ENCODE measurements at places on chromosomes 16 and 17. TPM values are rescaled to one million over a fixed set of nuclear protein-coding genes. Genes with fewer than 3 reads are reported as not detected.

Gene ADCY9
- total RNA-seq, result 8.0 TPM

Gene MRTFB
- 12.4 TPM for total RNA-seq

Gene CES3
- total RNA-seq, result 1.5 TPM

Gene MRPL38
- 147 TPM for total RNA-seq

Gene GCGR
- total RNA-seq, result not detected

Gene ZPBP2
- total RNA-seq, result not detected

Gene DHX8
- 47.7 TPM for total RNA-seq

Gene EPOP
- total RNA-seq, result 13.5 TPM

Gene SLC43A2
- 8.0 TPM for total RNA-seq

Gene AURKB
- total RNA-seq, result 159 TPM

Gene CD2BP2
- total RNA-seq, result 63.4 TPM

Gene MSRB1
- 31.1 TPM for total RNA-seq

Gene WNT9B
- not detected for total RNA-seq

Gene CES5A
- not detected for total RNA-seq

Gene TRAPPC1
- total RNA-seq, result 369 TPM

Gene NGFR
- total RNA-seq, result 0.69 TPM

Gene ABCA6
- total RNA-seq, result 0.23 TPM

Gene HSD17B1
- total RNA-seq, result 1.1 TPM

Gene ITGAX
- total RNA-seq, result 1.2 TPM

Gene PARD6A
- total RNA-seq, result 1.7 TPM

Gene CA7
- not detected for total RNA-seq

Gene CA4
- total RNA-seq, result not detected

Gene FNDC8
- 0.07 TPM for total RNA-seq

Gene TNRC6A
- 23.2 TPM for total RNA-seq

Gene TPSD1
- not detected for total RNA-seq

Gene MYH13
- not detected for total RNA-seq

Gene PLD6
- 7.6 TPM for total RNA-seq

Gene PITPNC1
- total RNA-seq, result 13.6 TPM

Gene TBC1D3K
- not detected for total RNA-seq

Gene MPP3
- total RNA-seq, result 17.4 TPM

Gene SOST
- total RNA-seq, result not detected

Gene RAP1GAP2
- total RNA-seq, result 20.2 TPM

Gene SLC6A4
- total RNA-seq, result not detected

Gene NOXO1
- 0.16 TPM for total RNA-seq

Gene RBFOX1
- not detected for total RNA-seq

Gene SOCS7
- 18.2 TPM for total RNA-seq

Gene OTOP3
- total RNA-seq, result not detected

Gene KLHL10
- total RNA-seq, result 0.08 TPM

Gene CHRNE
- total RNA-seq, result 0.15 TPM

Gene SEZ6L2
- total RNA-seq, result 20.5 TPM

Gene TMEM88
- 0.43 TPM for total RNA-seq

Gene RASL10B
- total RNA-seq, result 0.09 TPM

Gene TEKT3
- not detected for total RNA-seq

Gene GPR179
- 0.05 TPM for total RNA-seq

Gene CACNG1
- total RNA-seq, result not detected

Gene UBE2Z
- total RNA-seq, result 125 TPM

Gene RRAD
- 12.1 TPM for total RNA-seq

Gene KRTAP9-7
- total RNA-seq, result not detected

Gene MC1R
- 7.1 TPM for total RNA-seq

Gene KRT32
- total RNA-seq, result not detected

Gene TP53TG3B
- not detected for total RNA-seq

Gene IGFALS
- not detected for total RNA-seq

Measured in A549 treated with RU486 at 1 μM for 4 hours (cell line).